Right ventricle myocardium inferior (tissue), 1 donor: ENCODE measurements at places on chromosomes 4 and X. TPM values are rescaled to one million over a fixed set of nuclear protein-coding genes. Genes with fewer than 3 reads are reported as not detected.

Gene CT45A5
- total RNA-seq = not detected

Gene UCP1
- not detected for total RNA-seq

Gene PCDH10
- total RNA-seq = 0.03 TPM

Gene MAP7D2
- total RNA-seq = 0.78 TPM

GRCh38 chr4:163611182-163611581, 116.7 kb downstream of the TMA16 start:
- no peak for DNase-seq

DNA sequence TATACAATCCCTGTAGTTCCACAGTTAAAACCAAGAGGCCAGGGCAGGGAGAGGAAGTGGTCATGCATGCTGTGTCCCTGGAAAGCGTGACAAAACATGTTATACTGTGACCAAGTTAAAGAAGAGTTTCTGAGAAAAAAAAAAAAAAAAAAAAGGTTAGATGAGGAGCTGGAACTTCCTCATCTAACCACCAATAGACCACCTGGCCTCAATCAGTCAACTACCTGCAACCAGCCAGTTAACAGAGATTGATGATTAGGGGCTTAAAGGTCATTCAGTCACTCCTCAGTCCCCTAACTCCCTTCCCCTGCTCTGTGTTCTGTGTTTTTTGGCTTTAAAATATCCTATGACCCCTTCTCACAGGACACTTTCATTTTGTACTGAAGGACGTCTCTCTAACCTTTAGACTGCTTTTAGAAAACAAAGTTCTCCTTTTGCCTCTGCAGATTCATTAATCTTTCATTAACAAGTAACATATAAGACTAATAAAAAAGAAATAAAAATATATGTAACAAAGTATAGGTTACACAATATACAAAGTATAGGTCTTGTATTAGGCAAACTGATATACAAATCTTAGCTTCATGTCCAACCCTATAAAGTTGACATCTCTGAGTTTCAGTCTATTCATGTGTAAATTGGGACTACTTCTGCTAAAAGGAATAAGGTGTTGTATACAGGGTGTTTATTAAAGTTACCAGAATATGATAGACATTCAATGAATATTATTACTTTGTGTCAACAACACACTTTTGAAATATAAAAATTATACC, 179.1 kb upstream of the NDST4 start:
- DNase-seq = no peak

DNA sequence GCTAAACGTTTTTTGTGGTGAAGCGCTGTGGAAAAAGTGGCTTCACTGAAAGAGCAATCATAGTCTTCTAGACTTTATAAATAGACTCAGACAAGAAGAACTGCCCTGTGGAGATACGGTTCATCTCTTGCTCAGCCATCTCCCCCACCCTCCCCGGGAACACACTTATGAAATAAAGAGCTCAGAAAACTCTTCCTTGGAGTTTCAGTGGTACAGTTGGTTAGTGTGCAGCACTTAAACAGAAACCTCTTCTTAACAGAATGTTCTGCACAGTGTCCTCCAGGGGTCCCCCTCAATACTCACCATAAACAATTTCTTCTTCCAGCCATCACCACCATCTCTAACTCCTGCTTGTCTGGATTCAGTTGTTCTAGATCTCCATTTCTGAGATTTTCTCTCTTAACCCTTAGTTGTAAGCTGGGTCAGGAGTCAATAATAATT, 313.0 kb downstream of the ARHGAP10 start:
- no peak for DNase-seq

DNA sequence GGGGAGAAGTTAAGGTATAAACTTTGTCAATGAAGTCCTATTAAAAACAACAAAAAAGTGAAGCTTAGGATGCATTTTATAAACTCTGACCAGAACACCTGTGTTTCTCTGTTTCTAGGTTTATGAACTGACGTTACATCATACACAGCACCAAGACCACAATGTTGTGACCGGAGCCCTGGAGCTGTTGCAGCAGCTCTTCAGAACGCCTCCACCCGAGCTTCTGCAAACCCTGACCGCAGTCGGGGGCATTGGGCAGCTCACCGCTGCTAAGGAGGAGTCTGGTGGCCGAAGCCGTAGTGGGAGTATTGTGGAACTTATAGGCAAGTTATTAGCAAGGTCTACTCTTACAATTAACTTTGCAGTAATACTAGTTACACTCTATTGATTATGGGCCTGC, 46.6 kb downstream of the HTT start:
- DNase-seq = no peak

DNA sequence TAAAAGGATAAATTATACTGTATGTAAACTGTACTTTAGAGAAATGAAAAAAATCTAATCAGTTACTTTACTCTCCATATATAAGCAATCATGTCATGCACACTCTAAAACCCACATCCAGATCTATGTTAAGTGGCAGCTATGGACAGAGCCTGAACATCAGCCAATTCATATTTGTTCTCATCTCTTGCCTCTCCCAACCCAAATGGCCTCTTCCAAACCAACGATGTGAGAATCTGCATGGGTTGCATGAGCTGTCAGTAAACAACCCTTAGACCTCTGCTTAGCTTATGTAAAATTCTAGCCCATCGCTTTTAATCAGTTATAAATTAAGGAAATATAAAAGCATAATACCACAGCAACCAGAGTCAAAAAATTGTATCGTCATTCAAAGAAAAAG, 288.7 kb upstream of the INTU start:
- no peak for DNase-seq

GRCh38 chrX:12779534-12779933, 11.7 kb upstream of the PRPS2 start:
- DNase-seq = no peak
